Stimulated activated CD4-positive, alpha-beta T cell treated with anti-CD3 and anti-CD28 coated beads, Interleukin-15, amount 100 ng/mL, for 48 hours (primary cell): ENCODE measurements at places on chromosomes 2 and 18.

DNA sequence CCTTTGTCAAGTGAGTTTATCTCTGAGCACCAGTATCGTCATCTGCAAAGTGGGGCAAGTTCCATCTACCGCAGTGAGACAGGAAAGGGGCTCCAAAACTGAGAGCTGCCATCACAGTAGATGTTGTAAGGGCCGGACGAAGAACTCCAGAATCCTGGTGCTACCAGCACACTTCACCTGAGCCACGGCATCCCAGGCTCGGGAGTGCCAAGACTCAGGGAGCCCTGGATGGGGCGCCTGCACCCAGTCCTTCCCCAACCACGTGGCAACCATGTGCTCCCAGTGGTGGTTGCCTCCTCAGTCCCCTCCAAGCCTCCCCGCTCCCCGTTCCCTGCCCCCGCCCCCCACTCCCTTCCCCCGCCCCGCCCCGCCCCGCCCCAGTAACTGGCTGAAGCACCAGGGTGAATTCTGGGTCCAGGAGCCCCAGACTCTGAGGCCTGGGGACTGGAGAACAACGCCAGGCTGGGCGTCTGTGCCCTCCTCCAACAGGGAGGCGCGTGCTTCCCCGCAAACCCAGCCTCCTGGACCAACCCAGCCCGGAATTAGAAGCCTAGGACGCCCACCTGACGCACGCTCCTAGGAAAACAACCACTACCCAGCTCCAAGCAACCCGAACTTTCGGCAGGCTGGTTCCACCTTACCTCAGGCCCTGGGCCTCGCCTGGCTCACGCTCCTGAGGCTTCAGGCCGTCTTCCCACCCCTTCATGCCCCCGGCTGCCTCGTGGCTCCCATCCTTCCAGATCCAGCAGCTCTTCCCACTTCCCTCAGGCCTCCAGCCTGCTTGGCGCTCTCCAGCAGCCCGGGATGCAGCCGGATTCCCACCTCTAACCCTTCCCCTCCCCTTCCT lies 67.6 kb downstream of the LAMA3 start:
- no peak for DNase-seq

GRCh38 chr2:65436824-65437221 lies 4.4 kb upstream of the SPRED2 start:
- peak; percentile 27 for DNase-seq

- no peak for DNase-seq
Observed at GRCh38 chr2:341912-342311, 54.0 kb upstream of the ALKAL2 start.

DNA sequence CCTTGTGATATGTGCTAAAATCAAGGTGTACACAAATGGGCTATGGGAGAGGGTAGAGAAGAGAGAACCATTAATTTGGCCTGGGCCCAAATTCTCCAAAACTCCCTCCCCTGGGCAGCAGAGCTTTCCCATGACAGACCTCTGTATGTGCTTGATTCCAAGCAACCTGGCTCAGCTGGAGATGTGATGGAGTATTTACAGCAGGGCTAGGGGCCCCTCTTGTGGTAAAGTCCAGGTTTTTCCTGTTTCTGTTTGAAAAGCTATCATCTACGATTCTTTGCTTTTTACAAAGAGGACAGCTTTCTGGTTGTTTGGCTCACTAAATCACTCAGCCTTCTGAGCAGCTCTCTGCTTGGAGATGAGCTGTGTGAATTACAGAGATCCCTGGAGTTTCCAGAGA lies 40.3 kb downstream of the KCNS3 start:
- DNase-seq, result no peak

DNA sequence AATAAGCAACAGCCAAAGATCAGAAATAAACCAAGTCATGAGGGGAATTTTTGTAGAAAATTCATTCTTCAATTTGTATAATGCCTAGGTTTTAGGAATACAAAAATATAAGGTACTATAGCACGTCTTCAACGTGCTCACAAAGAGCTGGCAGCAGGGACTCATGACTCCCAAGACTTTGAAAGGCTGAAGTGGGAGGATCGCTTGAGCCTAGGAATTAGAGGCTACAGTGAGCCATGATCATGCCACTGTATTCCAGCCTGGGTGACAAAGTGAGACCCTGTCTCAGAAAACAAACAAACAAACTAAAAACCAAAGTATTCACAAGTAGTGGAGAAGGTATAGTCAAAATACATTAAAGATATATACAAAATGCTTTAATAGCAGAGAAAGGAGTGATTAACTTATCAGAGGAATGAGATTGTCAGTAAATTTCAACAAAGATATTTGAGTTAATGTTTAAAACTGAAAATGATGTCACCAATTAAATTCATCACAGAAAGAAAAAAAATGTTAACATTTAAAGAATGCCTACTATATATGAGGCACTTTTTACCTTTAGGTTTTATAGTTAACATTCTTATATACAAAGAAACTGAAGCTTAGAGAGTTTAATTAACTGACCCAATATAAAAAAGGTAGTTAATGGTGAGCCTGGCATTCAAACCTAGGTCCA lies 3.2 kb downstream of the WDR33 start:
- no peak for DNase-seq

DNA sequence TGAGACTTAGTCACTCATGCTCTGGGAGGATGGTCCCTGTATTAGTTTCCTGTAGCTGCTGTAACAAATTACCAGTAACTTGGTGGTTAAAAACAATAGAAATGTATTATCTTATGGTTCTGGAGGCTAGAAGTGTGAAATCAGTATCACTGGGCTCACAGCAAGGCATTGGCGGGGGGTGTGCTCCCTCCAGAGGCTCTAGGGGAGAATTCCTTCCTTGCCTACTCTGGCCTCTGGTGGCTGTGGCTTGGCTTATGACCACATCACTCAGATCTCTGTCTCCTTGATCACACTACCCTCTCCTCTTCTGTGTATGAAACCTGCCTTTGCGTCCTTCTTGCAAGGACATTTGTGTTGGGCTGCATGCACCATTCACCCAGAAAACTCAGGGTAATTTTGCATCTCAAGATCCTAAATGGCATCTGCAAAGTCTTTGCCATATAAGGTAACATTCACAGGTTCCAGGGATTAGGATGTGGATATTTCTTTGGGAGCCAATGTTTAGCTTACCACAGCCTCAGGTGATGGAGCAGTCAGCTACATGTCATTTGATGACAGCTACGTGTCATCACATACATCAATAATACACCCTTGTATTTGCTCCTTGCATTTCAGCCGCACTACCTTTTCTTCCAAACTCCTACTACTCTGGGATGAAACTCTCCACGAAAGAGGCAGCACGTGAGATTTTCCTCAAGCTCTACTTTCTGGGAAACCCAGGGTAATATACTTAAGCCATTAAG lies 49.6 kb upstream of the POU3F3 start:
- no peak for DNase-seq

DNA sequence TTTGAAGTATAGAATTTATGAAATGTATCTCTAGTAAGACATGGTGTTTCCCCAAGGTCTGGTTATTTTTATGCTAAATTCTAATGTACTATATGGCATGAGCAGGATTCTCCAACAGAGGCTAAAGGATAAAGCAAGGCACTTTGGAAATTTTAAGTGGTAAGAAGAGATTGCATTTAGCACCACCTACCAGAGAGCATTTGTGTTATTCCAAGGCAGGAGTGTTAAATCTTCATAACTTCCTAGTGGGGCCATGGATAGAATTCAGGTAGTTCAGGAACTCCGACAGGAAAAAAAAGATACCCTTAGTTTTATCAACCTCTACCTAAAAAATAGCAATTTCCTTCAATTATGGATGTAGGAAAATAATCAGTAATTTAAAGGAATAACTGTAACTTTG lies 497.4 kb upstream of the CRIM1 start:
- no peak for DNase-seq

DNA sequence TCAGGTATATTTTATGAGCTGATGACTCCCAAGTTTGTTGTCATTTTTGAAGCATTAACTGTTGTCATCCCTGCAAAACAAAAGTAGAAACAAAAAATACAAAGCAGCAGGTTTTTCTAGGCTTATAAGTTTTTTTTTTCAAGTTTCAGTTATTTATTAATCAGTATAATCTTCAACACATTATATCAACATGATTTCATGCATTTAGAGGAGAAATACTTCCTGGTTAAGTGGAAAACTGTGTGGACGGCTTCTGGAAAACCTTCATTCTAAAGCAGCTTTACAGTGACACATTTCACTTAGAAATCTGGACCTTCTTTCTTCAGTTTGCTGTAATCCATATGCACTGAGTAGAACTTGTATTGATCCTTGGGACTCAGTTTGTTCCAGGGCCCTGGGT lies 34.6 kb upstream of the CD28 start:
- no peak for DNase-seq

DNA sequence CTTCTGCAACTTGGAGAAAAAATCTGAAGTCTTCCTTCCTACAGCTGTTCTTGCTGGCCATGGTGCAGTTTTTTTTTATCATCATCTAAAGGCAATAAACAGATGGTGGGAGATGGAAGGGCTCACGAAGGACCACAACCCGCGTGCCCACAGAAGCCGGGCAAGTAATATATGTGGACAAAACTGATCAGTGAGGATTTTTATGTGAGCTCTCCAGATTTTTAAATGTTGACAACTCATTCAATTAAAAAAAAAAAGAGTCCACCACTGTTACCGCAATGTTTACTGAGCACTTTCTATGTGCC lies 55.9 kb upstream of the CREB1 start:
- no peak for DNase-seq

DNA sequence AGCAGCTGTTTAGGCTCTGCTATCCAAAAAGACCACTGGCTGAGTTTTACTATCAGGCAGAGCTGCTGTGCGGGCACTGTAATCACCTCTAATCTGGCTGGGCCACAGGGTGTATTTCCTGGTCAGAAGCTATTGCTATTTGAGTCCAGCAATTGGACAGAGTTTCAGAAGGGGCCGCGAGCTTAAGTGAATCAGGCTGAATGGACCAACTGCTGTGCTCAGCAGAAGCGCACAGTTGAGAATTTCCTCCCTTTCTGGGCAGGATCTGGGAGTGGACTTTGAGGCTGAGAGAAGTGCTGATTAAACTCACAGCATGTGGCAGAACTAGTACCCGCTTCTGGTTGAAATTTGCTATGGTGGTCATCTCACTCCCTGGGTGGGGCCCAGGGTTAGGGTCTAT lies 251.8 kb downstream of the INSIG2 start:
- DNase-seq, result no peak

DNA sequence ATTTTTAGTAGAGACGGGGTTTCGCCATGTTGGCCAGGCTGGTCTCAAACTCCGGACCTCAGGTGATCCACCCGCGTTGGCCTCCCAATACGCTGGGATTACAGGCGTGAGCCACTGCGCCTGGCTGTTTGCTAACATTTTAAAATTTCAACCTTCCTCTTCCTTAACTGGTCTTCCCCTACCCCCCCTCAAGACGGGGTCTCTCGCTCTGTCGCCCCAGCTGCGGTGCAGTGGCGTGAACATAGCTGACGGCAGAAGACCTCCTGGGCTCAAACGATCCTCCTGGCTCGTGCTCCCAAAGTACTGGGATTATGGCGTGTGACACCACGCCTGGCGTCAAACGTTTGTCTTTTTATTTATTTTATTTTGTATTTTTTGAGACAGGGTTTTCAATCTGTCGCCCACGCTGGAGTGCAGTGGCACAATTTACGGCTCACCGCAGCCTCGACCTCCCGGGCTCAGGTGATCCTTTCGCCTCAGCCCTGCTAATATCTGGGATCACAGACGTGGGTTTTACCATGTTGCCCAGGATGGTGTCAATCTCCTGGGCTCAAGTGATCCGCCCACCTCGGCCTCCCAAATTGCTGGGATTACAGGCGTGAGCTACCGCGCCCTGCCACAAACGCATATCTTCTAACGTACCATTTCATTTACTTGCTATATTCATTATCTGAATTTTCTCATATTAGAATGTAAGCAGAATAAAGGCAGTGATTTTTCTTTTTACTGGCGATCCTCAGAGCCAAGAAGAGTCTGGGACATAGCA lies 984 bp upstream of the MSH2 start:
- no peak for DNase-seq

DNA sequence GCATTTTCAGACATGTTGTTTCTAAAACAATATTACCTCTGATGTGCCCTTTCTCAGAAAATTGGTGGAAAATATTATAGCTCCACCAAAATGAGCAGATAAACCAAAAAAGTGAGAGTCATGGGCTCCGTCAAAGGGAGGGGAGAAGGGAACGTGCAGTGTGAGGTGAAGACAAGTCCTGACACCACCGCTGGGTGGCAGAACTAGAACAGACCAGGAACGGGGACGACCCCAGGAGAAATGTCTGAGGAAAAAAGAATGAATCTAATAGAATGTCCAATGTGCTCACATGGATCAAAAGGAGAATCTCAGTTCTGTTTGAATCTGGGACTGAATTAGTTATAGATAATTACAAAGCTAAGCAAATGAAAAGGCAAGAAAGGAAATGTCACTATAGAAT lies 22.6 kb upstream of the BCL2 start:
- DNase-seq, result no peak

DNA sequence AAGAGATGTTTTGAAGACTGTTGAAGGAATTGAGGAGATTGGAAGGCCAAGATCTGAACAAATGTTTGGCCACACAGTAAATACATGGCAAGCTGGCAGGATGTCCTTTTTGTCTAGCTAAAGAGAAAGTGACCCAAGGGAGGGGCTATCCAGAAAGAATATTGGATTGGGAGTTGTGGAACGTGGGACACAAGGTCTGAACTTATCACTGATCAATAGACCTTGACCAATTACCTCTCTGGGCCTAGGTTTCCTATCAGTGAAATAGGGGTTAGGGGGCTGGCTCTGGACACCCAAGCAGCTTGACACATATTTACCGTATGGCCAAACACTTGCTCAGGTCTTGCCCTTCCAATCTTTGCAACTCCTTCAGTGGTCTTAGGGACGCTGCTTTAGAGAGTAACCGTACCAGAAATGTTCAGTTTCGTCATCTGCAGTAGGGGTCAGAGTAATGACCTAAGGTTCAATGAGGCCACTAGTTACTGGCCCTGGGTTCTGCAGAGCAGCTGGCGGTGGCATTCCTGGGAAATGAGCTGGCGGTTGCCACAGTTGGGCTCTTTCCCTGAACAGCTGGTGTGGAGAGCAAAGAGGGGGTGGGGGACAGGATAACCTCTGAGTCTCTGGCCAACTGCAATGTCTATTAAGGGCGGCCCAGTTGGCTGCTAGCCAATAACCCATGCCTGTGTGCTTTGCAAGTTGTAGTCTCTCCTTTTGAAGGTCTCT lies 70.1 kb upstream of the STPG4 start:
- DNase-seq, result no peak

DNA sequence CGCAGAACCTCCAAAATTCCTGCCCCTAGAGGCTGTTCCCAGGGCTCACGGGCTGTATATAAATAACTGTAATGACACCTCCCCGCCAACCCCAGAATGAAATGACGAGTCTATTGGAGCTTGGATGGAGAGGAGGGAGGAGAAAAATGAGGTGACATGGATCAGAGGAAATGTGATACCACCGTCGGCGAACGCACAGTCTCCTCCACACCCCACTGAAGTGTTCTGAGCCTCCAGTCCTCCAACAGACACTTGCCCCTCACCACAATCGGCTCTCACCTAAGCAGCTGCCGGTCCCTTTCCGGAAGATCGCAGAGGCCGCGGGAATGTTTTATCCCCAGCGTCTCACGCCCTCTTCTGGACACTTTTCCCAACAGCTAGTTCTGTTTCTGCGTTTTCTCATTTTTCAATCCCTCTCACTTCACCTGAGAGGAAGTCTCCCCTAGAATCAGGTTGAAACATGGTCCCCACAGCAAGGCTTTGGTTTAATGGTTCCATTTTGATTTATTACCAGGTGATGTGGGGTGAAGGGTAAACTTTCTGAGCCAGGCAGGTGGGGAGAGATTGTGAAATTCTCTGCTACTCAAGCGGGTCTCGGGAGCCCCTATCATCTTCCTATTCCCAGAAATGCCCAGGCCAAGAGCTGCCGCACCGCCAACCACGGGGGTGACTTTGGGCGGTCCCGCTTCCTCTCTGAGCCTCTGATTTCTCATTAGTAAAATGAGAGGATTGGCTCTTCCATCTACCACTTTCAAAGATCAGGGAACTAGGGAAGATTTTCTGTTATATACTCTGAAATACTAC lies 9.1 kb upstream of the MYO5B start:
- DNase-seq, result no peak
